Small intestine (tissue), 16 donors: ENCODE measurements at places on chromosomes 3 and 15. TPM values are rescaled to one million over a fixed set of nuclear protein-coding genes. Genes with fewer than 3 reads are reported as not detected.

ST3GAL6 gene
- 7.6 TPM for polyA plus RNA-seq

ANKUB1 gene
- 0.09 TPM for polyA plus RNA-seq

CIDEC gene
- polyA plus RNA-seq: 62.5 TPM

SLC12A1 gene
- 0.04 TPM for polyA plus RNA-seq

LSAMP gene
- 1.8 TPM for polyA plus RNA-seq

HYKK gene
- 6.8 TPM for polyA plus RNA-seq

COPS2 gene
- polyA plus RNA-seq: 50.5 TPM

CYP8B1 gene
- polyA plus RNA-seq: 0.25 TPM

SCAP gene
- polyA plus RNA-seq: 71.7 TPM

KNG1 gene
- not detected for polyA plus RNA-seq

DPPA4 gene
- 0.04 TPM for polyA plus RNA-seq

PAQR9 gene
- not detected for polyA plus RNA-seq

INTS14 gene
- polyA plus RNA-seq: 45.3 TPM

BFSP2 gene
- not detected for polyA plus RNA-seq

GPR149 gene
- not detected for polyA plus RNA-seq
